ENCODE measurements at places on chromosomes 16 and 17. TPM values are rescaled to one million over a fixed set of nuclear protein-coding genes. Genes with fewer than 3 reads are reported as not detected.

DNA sequence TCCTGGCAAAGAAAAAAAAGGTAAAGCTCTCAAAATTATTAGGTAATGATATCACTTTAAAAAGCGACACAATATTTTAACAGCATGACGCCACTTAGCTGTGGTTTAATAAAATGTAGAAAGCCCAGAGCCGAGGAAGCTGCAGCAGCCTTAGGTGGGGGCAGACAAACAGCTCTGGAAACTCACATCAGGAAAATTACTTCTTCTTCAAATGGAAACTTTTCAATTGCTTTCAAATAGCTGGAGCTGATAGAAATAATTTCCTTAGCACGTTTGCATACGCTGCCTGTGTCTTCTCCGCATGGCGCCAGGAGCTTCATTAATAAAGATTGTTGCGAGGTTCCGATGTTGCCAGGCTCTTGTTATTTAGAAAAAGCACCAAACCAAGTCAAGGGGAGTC, 835.3 kb upstream of the EEF2KMT start:
- no peak for DNase-seq

- no peak for DNase-seq
Measured at GRCh38 chr16:86018487-86018886, 119.5 kb downstream of the IRF8 start.

The ARHGDIG gene
- not detected for total RNA-seq

The CCL4 gene
- total RNA-seq: not detected

DNA sequence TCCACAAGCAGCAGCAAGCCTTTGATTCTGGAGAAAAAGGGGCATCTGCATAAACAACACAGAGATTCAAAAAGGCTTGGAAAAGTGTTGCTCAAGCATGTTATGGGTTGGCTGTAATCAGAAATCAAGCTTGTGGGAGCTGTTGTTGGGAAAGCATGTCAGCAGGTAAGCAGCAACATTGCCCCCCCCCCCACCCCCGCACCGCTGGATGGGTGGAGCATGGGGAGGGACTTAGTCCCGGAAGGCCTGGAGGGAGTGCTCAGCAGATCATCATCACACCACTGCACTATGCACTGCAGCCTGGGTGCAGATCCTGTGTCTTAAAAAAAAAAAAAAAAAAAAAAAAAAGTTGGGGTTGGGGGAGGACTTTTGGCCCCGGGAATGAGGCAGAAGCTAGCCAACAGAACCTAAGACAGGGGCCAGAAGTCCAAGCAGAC, 16.8 kb upstream of the AKAP1 start:
- DNase-seq: no peak

The MRPL45 gene
- 40.2 TPM for total RNA-seq

DNA sequence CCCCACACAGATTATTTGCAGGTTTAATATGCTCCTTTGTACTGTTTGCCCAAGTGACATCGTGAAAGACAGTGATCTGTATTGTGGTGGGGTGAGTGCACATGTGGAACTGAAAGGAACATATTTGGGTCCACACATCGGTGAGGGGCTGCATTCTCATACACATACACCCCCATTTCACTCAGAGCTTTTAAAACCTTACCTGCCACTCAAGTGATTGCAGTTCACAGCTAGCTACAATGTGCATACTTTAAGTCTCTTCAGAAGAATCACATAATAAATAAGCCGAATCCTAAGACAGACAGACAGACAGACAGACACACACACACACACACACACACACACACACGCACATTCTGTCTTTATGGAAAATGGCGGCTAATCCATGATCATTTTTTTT, 102.6 kb downstream of the AATF start:
- no peak for DNase-seq

- no peak for DNase-seq
Measured at GRCh38 chr17:75155191-75155601, 884 bp upstream of the JPT1 start.

DNA sequence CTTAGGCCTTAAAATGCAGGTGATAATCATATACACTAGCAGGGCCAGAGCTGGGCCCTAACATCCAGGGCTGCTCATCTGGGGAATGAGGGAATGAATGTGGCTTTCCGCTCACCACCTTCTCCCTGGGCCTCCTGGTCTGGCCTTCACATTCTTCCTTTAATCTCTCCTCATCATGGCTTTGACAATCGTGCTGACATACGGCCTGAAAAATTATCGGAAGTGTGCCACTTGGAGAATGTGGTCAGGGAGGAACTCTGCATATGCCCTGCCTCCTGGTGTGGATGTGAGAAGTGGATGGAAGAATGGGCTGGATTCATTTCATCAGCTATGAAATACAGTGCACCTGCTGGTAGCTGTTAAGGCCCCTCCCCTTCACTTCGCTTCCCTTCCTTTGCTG, 2.4 kb downstream of the WSCD1 start:
- no peak for DNase-seq

DNA sequence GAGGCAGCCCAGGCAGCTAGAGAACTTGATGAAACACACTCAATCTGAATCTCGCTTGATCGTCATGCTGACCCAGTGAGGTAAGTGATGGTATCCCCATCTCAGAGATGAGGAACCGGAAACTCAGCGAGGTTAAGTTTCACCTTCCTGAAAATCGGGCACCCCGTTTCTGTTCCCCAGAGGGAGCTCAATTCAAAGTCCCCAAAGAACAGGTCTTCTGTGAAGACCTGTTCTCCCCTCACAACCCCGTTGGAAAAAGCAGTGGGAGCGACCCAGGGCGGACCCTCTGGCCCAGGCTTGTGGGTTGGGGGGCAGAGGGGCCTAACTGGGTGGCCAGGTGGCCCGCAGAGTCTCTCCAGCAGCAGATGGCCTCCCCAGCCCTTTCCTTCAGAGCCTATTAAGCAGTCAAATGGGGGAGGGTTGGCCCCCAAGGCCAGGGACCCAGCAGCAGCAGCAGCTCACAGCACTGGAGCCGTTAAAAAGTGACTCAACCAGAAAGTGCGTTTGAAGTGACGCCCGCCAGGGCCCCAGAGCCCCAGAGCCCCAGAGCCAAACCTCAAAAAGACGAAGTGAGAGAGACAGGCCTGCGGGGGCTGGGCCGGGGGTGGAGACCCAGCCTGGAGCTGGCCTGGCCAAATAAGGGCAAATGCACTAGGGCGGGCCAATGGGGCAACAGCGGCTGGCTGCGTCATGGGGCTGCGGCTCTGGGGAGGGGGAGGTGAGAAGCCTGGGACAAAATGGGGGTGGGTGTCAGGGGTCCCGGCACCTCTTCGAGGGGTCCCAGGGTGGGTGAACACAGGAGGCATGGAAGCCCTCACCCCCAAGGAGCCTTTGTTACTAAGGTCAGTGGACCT, 9.2 kb upstream of the TSPOAP1 start:
- DNase-seq: no peak

DNA sequence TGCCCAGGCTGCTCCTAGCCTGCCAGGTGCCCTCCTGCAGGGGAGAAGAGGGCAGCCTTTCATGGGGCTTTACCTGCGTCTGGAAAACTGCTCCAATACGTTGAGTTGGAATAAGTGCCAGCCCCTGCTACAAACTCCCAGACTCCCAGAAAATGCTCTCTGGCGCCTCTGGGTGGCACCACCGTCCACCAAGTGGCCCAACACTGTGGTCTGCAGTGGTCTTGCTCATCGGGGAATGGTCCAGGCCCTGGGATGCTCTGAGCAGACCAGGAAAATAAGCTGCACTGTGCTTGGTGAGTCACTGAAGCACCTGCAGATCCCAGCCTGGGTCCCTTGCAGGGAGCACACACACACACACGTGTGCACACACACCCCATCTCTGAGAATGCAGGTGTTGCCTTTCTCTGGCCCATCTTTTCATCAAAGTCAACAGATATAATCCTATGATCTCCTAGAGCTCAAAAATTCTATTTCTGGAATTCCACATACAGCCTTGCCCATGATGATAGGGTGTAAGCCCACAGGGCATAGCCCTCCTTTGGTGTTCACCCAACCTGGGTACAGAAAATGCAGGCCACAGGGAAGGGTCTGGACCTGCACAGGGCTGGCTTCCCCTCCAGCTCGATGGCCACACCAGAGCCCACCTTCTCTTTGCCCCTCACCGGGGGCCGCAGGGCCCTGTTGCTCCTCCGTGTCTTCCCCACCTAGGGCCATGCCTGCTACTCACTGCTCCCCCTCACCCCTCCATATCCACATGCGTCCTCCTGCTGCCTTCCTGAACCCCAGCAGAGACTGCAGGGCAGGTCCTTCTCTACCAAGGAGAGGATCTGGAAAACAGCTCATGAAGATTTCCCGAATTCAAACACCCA, 20.5 kb downstream of the CDIP1 start:
- no peak for DNase-seq

The TSPAN10 gene
- total RNA-seq: 1.1 TPM

The PIK3R5 gene
- total RNA-seq: not detected

The KRTAP4-4 gene
- not detected for total RNA-seq

The CLEC18A gene
- 1.1 TPM for total RNA-seq

The HBA1 gene
- not detected for total RNA-seq

DNA sequence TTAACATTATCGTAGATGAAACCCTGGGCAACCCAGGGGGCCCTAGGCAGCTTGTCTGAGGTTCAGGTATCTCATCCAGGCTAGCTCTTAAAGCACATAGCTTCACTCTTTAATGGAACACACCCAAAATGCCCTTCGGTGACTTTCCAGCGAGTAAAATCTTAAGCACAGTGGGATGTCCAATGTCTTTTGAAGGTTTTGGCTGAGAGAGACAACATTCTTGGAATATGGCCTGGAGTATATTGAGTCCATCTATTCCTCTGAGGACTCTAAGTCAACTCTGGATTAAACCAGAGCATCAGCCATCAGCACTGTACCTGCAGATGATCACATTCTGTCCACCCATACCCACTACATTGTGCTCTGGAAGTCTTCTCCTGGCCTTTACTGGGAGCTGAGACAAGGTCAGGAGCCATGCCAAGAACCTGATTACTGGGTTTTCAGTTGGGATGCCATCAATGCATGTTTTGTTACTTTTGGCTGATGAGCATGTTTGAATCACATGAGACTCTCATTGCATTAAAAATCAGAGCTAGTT, 63.4 kb upstream of the CDH11 start:
- no peak for DNase-seq

DNA sequence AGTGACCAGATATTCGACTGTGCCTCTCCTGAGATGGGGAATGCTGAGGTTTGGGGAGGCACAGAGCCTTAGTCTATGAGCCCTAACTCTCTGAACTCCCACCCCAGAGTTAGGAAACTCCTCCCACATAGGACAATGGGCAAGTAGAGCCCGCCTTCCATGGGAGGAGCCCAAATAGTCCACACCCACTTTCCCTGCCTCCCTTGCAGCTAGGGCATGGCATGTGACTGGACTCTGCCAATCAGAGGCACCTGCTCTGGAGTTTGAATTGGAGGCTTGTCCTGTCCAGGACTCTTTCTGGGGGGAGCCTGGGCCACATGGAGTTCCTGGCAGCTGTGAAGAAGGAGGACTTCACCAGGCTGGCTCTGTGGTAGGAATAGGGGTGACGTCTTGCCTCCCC, 48.4 kb downstream of the SOCS1 start:
- DNase-seq: no peak

DNA sequence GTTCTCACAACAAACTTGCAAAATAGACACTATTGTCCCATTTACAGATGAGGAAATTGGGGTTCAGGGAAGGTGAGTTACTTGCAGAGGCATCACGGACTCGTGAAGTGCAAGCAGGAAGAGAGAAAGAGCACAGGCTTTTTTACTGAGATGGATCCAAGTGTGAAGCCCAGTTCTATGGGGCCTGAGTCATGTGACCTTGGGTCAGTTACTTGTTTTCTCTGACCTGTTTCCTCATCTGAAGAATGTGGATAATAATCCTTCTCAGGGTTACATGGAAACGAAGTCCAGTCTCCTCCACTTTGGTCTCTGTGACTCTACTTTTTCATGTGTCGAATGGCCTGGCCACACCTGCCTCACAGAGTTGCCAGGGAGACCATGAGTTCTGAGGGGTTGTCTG, 134.4 kb downstream of the SPACA3 start:
- DNase-seq: no peak

DNA sequence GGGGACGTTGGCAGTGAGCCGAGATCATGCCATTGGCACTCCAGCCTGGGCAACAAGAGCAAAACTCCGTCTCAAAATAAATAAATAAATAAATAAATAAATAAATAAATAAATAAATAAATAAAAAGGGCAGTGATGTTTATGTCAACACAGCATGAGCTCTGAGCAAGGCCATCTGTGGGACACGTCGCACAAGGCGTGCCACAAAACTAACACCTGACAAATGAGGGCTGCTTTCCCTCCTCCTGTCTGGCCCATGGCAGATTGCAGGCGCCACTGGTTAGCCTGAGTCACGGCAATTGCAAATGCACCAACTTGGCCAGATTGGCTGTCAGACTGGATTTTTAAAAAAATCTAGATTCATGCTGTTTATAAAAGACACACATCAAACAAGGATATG, 25.9 kb upstream of the SPNS3 start:
- no peak for DNase-seq

The HIGD1B gene
- total RNA-seq: not detected

DNA sequence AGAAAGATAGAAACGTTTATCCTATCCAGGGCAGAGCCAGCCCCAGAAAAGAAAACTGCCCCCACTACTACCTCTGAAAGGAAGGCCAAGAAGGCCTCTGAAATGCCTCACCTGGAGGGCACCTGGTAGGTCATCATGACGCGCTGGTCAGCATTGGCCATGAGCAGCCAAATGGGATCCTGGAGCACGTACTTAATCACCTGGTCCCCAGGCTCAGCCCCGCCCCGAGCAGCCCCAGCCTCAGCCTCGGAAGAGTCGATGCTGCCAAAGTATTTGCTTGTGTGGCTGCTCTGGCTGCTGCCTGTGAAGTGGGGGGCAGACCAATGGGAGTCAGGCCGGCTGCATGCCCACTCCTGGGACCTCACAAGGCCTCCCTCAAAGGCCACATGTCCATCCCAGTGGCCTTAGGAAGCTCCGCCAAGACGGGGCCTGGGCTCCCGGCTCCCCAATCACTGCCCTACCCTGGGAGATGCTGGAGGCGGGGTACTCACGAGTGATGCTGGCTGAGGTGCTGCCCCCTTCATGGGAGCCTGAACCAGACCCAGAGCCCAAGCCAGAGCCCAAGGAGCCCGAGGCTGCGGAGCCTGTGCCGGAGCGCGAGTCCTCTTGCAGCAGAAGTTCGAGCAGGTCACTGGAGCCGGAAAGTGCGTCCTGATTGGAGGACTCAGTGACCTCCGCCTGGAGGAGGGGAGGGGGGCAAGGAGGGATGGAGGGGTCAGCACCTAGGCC, 9.9 kb downstream of the PER1 start:
- DNase-seq: no peak

DNA sequence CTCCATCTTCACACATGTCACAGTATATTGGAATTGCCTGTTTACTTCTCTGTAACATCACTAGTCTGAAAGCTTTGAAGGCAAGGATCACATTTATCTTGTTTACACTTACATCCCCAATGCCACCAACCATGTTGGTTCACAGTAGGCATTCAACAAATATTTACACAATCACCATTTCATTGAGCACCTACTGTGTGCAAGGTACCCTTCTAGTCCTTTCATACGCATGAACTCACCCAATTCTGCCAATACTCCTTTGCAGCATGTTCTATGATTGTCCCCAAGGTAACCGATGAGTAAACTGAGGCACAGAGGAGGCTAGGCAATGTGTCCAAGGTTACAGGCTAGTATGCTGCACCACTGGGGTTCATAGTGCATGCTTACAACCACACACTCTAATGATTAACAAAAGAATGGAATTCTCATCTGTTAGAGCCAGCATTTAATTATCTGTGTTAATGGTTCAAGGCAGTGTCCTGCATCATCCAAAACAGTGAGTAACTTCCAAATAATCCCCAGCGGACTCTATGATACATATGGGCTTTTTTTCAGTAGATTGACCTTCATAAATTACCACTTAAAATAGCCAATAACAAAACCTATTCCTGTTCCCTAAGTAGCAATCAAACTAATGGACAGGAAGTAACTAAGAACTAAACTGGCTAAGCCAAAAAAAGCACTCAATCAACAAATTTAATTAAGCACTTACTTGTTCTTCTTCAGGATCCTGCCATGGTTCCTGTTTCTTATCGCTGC, 364.5 kb upstream of the XYLT1 start:
- DNase-seq: no peak

The CA7 gene
- not detected for total RNA-seq

Data from osteocyte (in vitro differentiated cells).